ENCODE measurements at places on chromosomes 5 and 9.

GRCh38 chr5:133967698-133968203 lies 674 bp downstream of the C5orf15 start:
- no peak for DNase-seq

DNA sequence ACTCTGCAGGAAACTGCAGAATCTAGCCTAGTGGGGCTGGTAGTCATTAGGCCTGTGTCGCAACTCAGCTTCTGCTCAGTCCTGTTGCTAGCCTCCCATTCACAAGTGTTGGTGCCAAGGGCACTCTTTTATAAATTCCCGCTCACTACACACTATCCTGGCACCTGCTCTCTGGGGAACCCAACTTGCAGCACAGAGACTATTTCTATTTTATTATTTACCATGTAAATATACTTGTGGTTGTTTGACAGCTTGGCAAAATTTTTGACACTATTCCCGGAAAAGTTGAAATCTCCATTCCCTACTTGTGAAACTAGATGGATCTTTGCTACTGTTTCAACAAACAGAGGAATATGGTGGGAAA lies 20.4 kb upstream of the SMC2 start:
- DNase-seq: peak; percentile 44

- DNase-seq: no peak
Observed at GRCh38 chr5:54838843-54839242, 146.6 kb downstream of the ESM1 start.

DNA sequence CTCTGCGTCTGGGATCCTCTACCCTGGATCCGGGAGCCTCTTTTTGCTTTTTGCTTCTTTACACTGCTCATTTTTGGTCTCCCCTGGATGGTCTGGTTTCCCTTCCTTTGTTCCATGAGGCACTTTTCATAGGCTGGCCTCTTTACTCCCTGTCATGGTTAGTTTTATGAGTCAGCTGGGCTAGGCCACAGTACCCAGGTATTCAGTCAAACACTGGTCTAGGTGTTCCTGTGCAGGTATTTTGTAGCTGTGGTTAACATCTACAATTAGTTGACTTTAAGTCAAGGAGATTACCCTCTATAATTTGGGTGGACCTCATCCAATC lies 17.5 kb downstream of the ANKRD33B start:
- no peak for DNase-seq

DNA sequence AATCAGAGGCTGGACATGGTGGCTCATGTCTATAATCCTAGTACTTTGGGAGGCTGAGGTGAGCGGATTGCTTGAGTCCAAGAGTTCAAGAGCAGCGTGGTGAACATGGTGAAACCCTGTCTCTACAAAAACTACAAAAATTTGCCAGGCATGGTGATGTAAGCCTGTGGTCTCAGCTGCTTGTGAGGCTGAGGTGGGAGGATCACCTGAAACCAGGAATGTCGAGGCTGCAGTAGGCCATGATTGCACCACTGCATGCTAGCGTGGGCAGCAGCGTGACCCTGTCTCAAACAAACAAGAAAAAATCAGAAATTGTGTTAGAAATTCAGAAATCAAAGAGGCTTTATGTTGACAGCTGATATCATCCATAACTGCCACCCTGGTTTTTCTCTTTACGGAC lies 21.4 kb downstream of the JMY start:
- no peak for DNase-seq

GRCh38 chr5:119554597-119554996 lies 74.8 kb upstream of the FAM170A start:
- DNase-seq: no peak

DNA sequence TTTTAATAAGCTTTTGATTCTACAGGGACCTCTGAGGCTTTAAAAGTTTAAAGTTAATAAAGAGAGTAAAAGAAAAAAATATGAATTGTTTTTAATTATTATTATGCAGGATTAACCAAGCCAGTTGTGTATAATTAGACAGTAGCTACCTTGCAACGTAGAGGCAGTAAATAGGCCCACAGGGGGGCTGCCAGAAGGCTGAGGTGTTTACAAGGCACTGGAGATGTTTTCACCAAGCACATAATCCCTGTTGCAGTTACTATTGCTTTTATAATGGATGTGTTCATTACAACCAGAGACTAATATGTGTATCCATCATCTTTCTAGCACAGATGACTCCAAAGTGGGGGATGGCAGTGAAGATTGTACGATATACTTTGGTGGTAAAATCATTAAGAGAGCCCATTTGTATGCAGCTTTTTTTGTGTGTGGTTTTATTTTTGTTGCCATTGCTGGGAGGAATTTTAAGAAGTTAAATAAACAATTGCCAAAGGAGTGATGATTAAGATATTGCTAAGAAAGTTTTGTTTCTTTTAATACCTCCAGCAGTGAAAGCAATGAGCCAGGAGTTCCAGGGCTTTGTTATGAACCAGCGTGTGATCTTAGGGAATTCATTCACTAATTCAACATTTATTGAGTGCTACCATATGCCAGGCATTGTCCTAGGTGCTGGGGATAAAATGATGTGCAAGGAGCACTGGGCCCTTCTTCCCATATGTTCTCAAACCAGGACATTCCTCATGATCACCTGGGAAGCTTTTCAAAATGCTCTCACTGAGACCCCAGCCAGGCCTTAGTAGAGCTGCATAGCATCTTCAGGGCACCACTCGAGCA lies 138.7 kb upstream of the EFNA5 start:
- DNase-seq: no peak

- DNase-seq: no peak
Observed at GRCh38 chr5:67518227-67518626, 321.6 kb upstream of the CD180 start.

GRCh38 chr5:72633649-72634048 lies 126.4 kb upstream of the ZNF366 start:
- no peak for DNase-seq

- no peak for DNase-seq
Observed at GRCh38 chr5:98514215-98514614, 259.2 kb upstream of the RGMB start.

- no peak for DNase-seq
Observed at GRCh38 chr9:93776873-93777272, 178.3 kb downstream of the BARX1 start.
